ENCODE measurements at places on chromosomes 2 and 18.

- no peak for DNase-seq
Observed at GRCh38 chr2:187943772-187944369, 347.8 kb upstream of the GULP1 start.

DNA sequence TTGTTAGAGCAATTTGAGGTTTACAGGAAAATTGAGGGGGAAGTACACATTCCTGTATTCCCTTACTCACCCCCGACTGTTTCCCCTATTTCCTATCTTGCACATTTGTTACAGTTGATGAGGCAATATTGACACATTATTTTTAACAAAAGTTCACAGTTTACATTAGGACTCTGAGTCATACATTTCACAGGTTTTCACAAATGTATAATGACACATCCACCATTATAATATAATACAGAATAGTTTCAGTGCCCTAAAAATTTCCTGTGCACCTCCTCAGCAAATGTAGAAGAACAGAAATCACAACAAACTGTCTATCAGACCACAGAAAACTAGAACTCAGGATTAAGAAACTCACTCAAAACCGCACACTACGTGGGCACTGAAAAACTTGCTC lies 160.6 kb upstream of the RMP24 start:
- DNase-seq, result no peak

GRCh38 chr2:145157036-145157675 lies 637.2 kb upstream of the ZEB2 start:
- no peak for DNase-seq

DNA sequence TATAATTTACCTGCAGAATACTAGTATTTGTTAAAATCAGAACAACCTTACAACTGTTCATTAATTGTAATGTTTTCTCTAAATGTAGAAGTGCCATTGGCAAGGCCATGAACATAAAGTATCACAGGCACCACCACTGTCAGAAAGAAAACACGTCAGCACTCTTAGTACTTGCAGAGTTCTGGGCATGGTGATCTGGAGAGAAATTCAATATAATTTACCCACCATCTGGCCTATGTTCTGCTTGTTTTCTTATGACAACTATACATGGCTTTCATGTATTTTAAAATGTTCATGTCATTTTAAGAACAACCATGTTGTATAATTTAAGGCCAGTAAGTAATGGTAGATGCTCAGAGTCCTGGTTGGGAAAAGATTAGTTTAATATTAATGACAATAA lies 114.2 kb upstream of the SULT1C3 start:
- DNase-seq, result no peak

GRCh38 chr2:69988086-69988635 lies 26.7 kb upstream of the ASPRV1 start:
- no peak for DNase-seq

DNA sequence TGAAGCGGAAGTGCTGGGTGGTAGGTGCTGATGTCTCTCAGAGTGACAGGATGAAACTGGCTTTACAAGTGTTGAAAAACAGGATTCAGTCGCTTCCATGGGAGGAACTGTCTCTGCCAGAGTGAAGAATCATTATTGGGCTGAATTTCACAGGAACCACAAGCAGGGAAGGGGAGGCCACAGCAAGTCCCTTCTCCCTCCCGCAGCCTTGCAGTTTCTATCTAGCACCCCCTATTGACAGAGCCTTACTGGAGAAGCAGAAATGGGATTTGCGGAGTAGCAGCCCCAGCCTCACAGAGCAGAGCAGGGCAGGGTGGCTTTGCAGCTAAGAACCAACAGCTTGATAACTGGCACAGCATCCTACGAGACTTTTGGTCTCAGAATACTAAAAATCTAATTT lies 33.3 kb upstream of the RMP24 start:
- DNase-seq, result no peak

DNA sequence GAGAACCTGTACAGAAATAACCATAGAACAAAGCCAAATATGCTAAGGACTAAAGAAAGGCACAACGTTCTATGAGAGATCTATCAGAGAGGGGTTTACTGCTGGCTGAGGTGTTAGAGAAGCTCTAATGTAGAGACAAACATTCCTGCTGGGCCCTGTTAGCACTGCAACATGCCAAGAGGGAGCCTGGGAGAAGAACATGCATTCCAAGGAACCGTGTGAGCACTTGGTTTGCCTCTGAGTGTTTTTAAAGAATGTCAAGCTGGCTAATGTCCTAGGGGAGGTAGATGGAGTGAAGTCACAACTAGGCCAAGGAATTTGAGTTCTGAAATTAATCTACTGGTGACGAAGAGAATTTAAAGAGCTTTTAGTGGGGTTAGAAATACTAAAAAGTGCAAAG lies 384.3 kb upstream of the LYPD1 start:
- no peak for DNase-seq

DNA sequence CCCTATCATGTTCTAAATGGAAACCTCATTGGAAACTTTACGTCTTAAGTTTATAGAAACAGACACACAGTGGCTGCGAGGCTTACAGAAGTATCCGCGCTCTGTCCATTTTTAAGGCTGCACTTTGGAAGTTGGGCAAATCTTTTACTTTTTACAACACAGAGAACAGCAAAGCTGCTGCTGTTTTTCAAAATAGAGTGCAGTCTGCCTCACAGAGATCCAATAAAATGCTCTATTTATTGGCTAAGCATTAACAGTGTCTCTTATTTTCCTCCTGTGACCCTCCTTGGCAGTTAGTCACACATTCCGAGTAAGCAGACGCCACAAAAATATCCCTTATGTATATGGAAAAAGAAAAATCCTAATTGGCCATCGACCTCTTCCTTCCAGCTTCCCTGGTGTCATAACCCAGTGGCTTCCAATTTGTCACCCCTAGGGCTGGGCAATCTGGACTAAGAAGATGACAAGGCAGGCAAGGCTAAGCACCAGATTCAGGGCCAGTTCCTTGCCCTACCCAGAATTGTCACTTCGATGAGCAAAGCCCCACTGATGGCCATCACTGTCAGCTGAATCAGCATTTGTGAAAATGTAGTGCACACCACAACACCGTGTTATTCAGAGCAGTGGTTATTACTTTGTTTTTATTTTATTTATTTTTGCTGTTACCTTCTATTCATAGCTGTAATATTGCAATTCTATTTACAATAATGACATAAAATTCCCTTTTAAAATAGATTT lies 47.7 kb upstream of the MEIS1 start:
- DNase-seq, result no peak

DNA sequence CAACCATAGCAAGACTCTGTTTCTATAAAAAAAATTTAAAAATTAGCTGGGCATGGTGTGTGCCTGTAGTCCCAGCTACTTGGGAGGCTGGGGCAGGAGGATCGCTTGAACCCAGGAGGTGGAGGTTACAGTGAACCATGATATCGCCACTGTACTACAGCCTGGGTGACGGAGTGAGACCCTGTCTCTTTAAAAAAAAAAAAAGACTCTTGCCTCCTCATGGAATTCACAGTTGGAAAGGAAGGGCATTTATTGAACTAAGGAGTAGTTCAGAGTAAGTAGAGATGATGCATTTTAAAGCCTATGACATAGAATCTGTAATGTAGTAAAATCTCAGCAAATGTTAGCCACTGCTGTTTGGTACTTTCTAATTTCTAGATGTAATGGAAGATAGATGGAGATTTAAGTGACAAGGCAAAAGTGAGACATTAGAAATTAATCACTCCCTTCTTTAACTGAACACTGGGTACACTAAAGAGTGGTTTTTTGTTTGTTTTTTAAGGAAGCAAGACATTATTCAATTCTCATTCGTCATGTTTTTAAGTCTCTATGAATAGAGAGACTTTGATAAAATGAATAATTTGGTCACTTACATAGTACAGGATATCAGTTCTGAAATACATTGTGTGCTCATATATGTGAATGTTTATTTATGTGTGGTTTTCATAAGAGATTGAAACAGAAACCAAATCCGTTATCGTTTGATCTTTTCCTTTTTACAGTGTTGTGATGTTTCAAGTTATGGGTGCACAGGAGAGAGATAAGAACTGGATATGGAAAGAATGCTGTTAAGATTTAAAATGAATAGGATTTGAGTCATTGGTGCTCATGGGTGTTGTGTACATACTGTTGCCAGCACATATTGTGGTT lies 186.1 kb upstream of the STON1 start:
- no peak for DNase-seq

DNA sequence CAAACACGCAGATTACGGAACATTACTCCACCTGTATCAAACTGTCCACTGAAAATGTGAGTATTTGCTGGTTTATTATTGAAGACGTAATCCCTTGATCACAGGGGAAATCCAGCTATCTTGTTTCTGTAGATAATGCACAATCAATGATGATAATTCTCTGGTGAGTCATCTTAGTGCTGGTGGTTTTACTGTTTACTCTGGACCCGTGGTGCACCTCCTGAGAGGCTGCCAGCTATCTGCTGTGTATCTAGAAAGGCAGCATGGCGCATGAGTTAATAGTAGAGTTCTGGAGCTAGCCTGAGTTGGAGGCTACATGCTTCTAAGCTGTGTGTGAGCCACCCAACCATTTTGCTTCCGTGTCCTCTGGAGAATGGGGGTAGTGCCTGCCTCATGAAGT lies 6.5 kb downstream of the NCAPH start:
- peak; percentile 39 for DNase-seq

DNA sequence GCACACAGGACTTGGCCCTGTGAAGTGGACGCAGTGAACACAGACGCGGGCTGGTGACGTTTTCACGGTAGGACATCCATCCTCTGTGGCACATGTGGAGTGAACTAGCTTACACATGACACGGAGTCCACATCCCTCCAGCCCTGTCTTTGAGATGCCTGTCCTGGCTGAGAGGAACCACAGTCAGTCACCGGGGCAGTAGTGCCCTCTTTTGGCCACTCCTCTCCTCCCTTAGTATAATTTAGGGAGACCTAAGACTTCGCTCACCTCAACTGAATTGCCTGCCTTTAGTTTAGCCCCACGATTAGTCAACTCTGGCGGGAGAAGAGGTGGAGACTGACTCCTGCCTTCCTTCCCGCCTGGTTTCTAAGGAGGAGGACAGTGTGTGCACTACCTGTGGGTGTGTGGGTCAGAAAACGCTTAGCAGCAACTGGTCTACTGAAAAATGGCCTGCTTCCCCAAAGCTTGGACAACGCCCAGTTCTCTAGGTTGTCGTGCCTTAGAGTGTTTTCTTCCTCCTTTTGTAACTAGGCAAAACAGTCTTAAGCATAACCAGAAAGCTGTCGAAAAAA lies 70.6 kb downstream of the MBP start:
- DNase-seq, result peak; percentile 28

GRCh38 chr2:203751685-203752271 lies 45.3 kb downstream of the CD28 start:
- no peak for DNase-seq

DNA sequence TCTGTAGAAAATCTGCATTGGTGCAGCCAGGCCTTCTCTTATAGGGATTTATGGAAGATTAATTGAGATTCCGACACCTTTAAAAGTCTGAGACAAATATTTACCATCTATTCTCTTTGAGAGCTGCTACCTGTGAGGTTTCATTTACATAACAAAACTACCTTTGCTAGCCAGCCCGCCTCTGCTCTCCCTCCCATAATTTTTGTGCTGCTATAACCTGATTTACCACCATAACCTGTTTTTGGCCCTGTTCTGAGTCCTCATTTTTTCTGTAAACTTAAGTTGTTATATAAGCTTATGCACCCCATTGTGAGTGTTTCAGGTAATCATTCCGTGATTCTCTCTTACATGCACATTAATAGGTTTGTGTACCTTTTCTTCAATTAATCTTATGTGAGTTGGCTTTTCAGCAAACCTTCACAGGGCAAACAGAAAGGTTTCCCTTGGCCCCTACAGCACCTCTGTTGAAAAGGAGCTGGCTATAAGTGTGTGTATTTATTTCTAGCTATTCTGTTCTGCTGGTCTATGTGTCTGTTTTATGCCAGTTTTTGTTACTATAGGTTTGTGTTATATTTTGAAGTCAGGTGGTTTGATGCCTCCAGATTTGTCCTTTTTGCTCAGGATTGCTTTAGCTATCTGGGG lies 114.9 kb upstream of the XIRP2 start:
- no peak for DNase-seq

All from effector memory CD8-positive, alpha-beta T cell (primary cell).